Dorsolateral prefrontal cortex (tissue), 122 donors: ENCODE measurements at places on chromosomes 4 and X.

DNA sequence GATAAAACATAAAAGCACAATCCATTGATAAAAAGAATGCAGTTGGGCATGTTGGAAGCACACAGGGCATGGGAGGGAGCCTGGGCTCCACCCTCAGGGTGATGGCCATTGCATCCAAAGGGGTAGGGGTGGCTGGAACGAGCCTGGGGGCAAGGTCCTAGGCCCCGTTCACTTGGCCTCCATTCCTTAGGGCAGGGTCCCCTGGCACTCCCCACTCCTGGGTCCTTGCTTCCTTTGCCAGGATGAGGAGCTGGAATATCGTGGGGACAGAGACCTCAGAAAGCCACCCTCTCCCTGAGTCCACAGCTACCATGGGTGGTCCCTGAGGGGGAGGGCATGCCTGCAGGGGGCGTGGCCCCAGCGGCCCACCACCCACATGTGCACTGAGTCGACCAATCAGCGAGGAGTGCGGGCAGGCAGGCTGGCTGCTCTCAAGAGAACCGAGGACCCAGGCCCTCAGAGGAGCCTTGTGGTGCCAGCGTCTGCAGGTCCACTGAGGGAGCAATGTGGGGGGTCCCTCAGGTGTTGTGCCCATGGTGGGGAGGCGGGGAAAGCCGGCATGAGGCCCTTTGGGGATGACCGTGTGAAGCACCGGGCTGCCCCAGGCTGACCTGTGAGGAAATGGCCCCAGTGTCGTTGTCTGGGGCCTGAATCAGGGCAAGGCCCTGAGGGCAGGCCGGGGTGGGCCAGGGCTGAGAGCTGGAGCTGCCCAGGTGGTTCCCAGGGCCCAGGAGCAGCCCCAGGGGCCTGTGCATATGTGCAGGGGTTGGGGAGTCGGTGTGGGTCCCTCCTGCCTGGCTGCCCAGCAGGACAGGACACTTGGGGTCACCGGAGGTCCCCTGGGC lies 78.6 kb upstream of the AMELX start:
- no peak for DNase-seq

DNA sequence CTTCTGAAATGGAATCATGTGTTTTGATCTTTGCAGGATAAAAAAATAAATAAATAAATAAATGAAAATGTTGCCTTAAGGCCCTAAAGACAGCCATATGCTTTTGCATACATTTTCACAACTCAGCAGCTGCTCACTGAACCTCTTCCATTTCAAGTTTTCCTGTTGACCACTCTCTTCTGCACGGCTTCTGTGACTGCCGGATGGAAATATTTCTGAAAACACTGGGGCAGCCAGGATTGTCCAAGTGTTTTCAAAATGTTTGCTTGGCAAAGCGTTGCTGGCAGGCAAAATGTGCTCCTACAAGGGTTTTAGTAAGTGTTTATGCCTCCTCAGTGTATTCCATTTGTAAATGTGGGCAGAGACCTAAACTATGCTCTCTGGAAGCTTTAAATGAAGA lies 208.1 kb upstream of the IL1RAPL1 start:
- DNase-seq: no peak

GRCh38 chr4:35063031-35063570 lies 1181.2 kb downstream of the ARAP2 start:
- DNase-seq: no peak

DNA sequence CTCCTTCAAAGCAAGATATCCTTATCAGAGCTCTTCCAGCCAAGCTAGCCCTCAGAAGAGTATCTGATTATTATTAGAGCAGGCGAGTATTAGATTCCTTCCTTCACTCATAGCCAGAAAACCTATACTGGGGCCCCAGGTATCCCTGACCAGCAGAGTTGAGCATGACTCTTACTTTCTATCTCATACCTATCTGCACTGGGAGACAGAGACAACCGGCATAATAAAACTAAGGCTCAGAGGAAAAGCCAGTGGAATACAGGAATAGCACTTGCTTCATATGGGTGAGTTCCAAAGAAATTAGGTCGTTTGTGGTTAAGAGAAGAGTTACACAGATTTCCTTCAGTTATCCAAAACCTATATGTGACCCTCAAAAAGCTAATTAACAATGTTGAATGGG lies 41.8 kb upstream of the COX7B2 start:
- no peak for DNase-seq

DNA sequence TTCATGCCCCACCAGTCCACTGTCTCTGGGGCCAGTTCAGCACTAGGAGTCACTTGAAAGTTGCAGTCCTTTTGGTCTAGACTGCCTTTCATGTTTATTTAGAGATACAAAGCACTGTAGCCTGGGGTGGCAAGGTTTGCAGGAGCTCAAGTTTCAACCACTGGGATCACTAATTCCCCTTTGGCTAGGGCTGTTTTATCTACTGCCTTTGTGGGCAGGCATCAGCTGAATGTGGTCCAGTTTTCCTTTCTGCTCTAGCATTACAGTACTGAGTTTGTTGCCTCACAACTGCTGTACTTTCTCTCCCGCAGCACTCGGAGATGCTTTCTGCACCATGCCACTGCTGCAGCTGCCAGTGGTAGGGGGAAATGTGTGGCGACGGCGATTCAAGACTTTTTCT lies 222.3 kb upstream of the HDX start:
- DNase-seq: no peak

GRCh38 chrX:136767104-136767941 lies 13.4 kb downstream of the ARHGEF6 start:
- peak; percentile 62 for DNase-seq

GRCh38 chr4:15956179-15956850 lies 6.7 kb downstream of the FGFBP2 start:
- peak; percentile 59 for DNase-seq

GRCh38 chr4:148300877-148301276 lies 141.3 kb downstream of the NR3C2 start:
- DNase-seq: no peak

- DNase-seq: no peak
Observed at GRCh38 chr4:169921237-169921636, 105.0 kb downstream of the MFAP3L start.

GRCh38 chrX:43703211-43703791 lies 47.2 kb downstream of the MAOA start:
- no peak for DNase-seq

- DNase-seq: no peak
Observed at GRCh38 chr4:188704288-188704687, 565.0 kb downstream of the TRIML1 start.

DNA sequence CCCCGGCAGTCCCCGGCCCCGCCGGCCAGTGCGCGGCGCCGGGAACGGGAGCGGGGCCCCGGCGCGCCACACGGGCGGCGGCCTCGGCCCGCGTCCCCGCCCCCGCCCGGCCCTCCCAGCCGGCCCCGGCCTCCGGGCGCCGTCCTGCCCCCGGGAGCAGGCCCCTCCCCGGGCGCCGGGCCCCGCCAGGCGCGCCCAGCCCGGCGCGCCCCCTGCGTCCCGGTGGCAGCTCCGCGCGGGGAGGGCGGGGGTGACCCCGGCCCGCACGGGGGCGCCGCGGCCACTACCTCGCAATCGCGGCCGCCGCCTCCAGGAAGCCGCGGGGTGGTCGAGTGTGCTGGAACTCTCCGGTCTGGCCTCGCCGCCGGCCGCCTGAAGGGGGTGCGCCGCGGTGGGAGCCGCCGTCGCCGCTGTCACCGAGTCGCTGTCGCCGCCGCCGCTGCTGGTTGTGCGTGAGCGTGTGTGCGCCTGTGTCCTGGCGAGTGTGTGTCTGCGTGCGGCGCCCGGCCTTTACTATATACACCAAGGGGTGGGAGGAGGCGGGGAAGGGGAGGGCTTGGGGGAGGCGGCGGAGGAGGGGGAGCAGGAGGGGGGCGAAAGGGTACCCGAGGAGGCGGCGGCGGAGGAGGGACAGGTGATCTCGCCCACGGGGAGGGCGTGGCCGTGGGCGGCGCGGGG lies at the start of gene RAI2:
Gene RAI2, minus strand, starts transcription at position 488 of the 678 bp plus-strand sequence. CDS start 59,288 bp downstream, outside the sequence.
- peak; percentile 41 for DNase-seq

DNA sequence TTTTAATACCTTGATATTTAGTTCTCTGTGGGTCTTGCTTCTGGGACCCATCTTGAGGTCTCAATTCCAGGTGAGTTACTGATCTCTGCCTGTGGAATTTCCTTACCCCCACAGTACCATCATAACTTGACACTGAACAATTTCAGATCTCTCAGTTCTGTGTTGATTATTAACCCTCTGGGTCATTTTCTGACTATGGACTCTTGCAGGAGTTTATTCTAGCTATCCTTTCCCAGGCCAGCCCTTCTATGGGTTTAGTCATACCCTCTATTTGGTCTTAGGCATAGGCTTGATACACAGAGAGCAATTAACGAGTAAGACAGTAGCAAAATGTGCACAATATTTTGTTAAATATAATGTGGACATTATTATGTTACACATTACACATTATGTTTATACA lies 3.7 kb upstream of the SPARCL1 start:
- DNase-seq: no peak

DNA sequence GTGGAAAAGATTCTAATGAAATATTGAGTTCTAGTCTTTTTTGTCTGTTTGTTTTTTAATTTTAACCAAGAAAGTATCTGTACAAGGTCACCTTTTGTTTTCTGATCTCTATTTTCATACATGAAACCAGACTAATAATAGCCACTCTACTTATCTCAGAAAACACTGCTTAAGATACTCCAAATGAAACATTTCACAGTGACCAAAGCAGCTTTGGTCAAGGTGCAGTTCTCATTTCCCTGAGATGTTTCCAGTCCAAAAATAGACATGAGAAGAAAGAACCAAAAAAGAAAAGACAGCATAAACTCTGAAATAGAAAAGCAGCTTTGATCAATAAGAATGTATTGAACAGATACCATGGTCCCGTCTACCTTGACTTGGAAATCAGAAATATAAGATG lies 782.8 kb downstream of the RAB28 start:
- DNase-seq: no peak
